ENCODE measurements at places on chromosomes 7 and 10.

- no peak for DNase-seq
These were observed 17.3 kb downstream of the GNA12 start for GRCh38 chr7:2826771-2827170.

DNA sequence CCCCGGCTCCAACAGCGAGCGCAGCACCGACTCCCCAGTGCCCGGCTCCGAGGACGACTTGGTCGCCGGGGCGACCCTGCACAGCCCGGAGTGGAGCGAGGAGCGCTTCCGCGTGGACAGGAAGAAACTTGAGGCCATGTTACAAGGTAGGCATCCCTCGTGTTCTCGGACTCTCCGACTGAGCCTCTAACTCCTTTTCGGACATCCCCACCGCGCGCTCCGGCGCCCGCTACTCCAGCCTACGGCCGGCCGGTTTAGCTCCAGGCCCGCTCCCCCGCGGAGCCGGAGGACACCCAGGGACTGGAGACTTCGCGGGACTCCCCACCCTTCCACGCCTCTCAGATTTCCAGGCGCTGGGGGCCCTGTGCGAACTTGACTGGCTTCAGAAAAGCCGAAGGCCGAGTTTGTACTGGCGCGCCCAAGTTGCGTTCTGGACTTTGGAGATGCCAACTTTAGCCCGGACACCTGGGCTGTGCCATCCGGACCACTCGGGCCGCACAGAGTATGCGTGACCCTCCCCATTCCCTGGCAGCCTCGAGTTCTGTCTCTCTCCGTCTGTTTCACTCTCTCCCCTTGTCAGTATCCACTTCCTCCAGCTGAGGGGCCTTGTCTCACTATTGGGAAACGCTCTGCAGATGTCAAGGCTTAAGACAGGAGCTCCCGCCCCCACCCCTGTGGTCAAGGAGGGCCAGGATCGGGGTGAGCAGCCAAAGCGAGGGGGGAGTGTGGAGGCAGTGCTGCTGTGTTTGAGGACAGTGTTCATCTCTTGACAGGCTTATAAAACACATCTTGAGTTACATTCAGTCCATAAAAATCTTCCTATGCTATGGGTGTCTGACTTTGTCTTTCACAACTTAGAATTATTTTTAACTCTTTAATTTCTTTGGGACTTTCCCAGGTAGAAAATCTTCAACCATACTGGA, 777 bp downstream of the BICC1 start:
- peak; percentile 85 for DNase-seq

- DNase-seq, result no peak
These were observed 16.7 kb downstream of the USP6NL start for GRCh38 chr10:11594589-11595394.

- no peak for DNase-seq
These were observed 1.5 kb upstream of the GRID1 start for GRCh38 chr10:86368046-86368445.

- no peak for DNase-seq
These were observed 202.8 kb downstream of the CREB5 start for GRCh38 chr7:28615091-28615490.

DNA sequence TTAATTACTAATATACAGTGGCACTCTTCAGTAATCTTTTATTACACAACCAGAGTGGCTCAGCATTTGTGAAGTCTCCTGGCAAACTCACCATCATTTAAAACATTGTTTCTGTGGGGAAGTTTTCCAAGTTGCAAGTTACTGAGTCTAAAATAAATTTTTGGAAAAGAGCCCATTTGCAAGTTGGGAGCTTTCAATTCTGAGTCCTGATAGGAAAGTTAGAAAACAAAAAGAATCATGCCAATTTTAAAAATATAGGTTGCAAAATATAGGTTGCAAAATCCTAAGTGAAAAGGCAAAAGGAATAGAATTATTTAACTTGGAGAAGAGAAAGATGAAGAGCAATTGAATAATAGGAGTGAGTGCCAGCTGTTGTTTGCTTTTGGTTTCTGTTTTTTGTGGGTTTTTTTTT, 378.8 kb upstream of the C7orf33 start:
- DNase-seq, result peak; percentile 8

Data from fibroblast of upper back skin (primary cell).